ENCODE measurements at places on chromosomes 6 and 20. TPM values are rescaled to one million over a fixed set of nuclear protein-coding genes. Genes with fewer than 3 reads are reported as not detected.

Gene AMD1
- total RNA-seq = 85.0 TPM

Gene IBTK
- total RNA-seq = 26.8 TPM

Gene FIG4
- total RNA-seq = 14.3 TPM

Gene PANK2
- 47.6 TPM for total RNA-seq

Gene SLC52A3
- not detected for total RNA-seq

Gene MYLK4
- 0.09 TPM for total RNA-seq

Gene RCAN2
- total RNA-seq = not detected

Gene MYCT1
- not detected for total RNA-seq

Gene VSTM2L
- total RNA-seq = not detected

Gene F13A1
- not detected for total RNA-seq

Gene TRIM15
- total RNA-seq = not detected

Gene KCTD20
- total RNA-seq = 45.1 TPM

Gene PAQR8
- 13.7 TPM for total RNA-seq

Gene SFT2D1
- total RNA-seq = 42.6 TPM

Gene LGSN
- not detected for total RNA-seq

Gene SPDEF
- not detected for total RNA-seq

Gene DDO
- not detected for total RNA-seq

Gene NDUFAF5
- 28.4 TPM for total RNA-seq
